Amniotic stem cell (primary cell): ENCODE measurements at places on chromosomes 4 and X.

- DNase-seq = no peak
These were observed 25.8 kb downstream of the PDGFRA start for GRCh38 chr4:54254915-54255246.

DNA sequence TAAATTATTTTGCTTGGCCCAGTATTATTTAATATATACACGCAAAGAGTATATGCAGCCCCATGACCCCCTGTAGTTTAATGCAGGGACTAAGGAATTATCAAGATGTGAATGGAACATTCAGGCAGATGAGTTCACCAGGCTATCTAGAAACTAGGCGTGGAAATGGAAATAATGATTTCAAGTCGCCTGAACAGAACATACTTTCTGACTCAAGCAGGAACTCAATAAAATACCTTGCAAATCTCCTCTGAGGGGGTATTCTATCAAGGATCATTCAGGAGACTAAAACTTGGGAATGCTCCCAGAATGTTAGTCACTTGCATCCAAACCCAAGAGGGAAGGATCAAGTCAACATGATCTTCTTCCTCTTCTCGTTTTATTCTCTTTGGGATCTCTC is 59.6 kb upstream of the RASSF6 start:
- DNase-seq = no peak

DNA sequence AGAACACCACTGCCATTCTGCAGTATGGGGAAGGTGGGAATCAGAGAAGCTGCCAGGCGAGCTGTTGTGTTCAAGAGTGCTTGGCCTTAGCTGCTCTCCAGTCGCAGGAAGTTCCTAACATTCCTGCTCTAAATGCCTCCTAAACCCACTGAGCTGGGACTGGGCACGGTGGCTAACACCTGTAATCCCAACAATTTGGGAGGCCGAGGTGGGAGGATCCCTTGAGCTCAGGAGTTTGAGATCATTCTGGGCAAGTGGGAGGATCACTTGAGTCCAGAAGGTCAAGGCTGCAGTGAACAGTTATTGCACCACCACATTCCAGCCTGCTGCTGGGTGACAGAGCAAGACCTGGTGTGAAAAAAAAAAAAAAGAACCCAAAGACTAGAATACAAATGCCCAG is 690.3 kb upstream of the FAM241A start:
- no peak for DNase-seq

DNA sequence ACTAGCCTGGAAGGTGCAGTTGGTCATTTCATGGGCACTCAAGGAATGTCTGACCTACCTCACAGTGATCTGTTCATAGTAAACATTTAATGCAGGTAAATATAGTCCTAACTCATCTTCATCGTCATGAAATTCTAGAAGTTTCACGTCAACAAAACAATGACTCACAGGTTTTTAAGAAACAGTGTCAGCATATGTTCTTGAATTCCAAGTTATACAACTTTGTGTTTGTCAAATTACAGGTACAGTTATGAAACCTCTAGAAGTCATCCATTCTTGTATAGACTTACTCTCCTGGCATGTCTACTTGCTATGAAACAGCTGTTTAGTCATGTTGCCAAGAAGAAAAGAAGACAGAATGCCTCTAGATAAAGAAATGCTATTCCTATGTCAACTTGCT is 46.6 kb downstream of the AFM start:
- DNase-seq = no peak

DNA sequence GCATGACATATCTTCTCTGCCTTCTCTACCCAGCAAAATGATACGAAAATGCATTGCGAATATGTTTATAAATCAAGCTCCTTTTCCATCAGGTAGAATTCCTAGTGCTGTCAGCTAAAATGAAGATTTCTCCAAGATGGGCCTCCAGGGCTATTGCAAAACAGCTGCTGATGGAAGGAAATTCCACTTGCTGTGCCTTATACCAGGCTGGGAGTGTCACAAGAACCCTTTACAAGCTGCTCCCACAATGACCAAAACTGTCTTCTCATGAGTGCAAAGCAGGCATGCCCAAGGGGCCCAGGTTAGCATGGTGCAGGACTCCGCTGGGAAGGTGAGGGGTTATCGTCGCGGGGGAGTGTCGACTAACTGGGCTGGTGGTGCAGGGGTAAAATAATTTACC is 8.7 kb downstream of the HNRNPH2 start:
- DNase-seq = no peak

DNA sequence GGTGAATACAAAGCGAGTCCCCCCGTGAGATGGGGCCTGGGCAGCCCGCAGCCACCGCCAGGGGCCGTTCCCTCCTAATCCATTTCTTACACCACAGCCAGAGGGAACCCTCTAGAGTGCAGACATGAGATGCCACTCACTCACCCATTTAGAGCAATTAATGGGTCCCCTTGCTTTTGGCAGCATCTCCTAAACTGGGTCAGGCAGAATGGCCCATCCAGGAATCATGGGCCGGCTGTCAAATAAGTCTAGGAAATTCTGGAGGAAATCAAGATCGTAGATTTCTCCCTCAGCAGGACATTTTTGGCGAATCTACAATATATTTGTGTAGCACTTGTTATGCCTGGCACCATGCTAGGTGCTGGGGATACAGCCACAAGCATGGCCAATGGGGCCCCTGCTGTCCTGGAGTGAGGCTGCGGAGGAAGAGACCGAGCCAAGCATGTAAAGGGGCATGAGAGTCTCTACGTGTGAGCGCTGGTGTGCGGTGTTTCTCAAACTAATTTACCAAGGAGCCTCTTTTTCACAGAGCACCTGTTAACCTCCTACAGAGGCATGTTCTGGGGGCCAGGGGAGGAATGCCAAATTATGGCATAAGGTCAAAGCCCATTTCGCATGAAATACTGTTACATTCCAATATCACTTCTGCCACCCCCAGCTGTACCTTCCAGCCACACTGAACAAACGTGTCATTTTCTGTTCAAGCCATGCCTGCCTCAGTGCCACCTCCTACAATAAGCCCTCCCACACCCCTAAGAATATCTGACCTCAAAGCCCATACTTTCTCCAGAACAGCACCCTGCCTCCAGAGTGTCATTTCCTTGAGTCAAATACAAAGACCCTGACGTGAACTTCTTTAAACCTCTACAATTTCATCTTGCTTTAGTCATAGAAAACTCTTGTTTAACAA is 28.1 kb upstream of the JAKMIP1 start:
- no peak for DNase-seq

DNA sequence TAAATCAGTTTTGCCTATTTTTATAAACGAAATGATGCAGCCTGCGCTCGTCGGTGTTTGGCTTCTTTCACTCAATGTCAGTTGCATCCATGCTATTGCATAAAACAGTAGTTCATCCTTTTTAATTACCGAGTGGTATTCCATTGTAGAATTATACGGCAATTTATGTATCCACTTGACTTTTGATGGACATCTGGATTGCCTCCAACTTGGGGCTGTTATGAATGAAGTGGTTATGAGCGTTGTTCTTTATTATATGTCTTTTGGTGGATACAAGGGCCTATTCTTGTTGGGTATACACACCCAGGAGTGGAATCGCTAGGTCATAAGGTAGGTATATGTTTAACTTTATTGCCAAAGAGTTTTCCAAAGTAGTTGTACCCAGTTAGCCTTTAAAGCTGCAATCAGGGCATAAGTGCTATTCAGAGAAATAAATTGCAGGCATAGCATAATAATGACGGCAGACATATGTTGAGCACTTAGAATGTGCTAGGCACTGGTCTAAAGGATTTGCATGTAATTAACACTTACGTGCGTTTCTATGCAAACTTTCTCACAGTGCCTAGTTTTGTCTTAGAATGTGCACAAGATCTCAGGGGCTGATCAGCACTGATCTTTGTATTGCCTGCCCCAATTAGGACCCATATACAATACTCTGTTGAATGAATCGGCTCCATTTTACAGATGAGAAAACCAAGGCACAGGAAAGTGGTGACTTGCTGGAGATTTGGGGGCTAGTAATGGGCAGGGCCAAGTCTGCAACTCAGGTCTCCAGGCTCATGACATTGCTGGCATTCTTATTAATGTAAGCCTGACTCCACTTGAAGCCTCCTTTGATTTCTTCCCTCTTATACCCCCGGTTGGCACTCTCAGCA is 407.0 kb downstream of the BCOR start:
- DNase-seq = no peak

DNA sequence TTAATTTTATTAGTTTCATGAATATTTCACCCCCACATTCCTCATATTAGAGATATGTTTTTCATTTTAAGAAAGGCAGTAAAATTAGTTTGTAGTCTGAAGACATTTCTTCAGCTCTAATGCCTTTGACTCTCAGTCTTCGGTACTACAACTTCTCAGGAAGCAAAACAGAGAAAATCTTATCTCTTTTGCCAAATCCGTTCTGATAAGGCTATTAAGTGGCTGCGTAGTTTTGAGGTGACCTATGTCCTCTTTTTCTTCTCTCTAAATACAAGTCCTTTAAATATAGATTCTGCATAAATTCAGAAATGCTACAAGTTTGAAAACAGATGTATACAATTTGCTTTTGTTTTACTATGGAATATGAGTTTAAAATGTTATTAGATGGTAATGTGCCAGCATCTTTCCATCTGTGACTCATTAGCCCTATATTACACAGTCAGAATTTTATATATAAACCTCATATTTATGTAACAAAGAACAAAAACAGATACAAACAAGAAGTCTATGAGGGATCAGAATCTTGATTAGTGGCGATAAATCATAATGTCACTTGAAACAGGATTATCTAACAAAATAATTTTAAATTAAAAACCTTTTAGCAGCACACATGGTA is 181.2 kb upstream of the ETNPPL start:
- no peak for DNase-seq

DNA sequence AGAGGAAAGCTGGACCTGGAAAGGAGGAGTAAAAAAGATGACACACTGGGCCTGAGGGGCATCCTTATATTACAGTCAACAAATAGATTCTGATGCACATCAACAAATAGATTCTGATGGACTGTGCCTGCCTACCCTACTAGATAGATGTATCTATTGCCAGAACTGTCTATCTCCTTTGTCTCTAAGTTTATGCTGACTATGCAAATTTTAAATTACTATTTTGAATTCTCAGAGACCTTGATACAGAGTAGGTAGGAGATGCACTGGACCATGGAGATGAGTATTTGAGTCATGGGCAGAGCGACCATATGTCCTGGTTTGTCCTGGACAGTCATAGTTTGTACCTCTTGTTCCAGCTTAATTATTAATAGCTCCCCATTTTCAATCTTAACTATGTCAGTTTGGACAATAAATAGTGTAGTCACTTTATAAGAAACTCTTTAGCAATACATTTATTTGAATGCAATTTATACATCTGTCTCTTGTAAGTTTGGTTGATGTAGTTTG is 247.9 kb upstream of the PPP1R2C start:
- DNase-seq = no peak

GRCh38 chr4:43843501-43843900 is 605.1 kb downstream of the KCTD8 start:
- no peak for DNase-seq

- peak; percentile 51 for DNase-seq
These were observed 108.3 kb upstream of the ARSJ start for GRCh38 chr4:114087596-114088230.

DNA sequence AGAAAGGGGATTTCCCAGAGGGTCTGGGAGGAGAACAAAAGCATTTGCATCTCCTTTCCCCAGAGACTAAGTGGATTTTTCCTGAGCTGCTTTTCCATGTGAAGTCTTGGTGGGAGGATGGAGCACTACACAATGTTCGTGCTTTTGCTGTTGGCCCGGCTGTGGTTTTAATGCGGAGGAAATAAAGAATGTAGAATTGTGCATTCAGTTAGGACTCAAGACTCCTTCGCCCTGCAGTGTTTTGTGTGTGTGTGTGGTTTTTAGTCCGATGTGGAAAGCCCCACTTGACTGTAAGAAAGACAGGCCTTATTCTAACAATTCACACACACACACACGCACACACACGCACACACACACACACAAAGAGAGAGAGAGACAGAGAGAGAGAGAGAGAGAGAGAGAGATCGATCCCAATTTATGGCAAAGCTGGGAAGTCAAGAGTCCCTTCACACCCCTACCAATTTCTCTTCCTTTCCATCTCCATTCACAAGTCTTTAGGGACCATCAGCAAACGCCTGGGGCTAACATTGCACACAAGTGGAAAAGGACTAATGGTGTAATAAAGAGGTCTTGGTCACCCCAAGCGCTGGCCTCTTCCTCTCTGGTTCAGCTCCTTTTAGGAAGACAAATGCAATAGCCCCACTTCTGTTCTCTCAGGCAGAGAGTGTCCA is 44.2 kb downstream of the CLDN34 start:
- no peak for DNase-seq

- DNase-seq = no peak
These were observed 78.0 kb downstream of the PHOX2B start for GRCh38 chr4:41670530-41670929.

- DNase-seq = no peak
These were observed 221.0 kb downstream of the ANKRD50 start for GRCh38 chr4:124491361-124492145.

DNA sequence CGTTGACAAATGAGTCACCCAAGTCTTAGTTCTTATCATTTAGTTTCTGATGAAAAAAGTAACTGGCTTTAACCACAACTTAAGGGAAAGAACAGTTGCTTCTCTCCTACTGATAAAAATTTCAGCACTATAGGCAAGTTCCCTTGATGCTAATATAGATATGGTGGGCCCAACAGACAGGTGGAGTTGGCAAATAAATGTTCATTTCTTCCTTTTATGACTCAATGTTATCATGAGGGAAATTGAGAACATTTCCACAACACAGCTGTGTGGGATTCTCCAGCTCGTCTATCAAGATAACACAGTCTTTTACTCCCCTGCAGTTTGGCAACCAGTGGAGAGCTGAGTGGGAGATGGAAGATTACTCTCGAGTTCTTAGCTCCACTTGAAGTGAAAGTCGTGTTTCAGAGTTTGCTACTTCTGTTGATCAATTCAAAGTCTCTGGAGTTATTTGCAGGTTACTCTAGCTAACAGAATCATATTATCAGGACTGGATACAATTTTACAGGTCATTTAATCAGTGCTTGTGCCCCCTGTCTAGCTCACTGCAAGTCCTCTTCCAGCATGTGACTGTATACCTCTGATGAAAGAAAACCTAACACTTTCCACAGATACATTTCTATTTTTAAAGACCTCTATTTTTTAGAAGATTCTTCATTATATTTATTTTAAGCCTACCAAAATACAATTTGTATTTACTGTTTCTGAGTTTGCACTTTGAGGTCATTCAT is 270.6 kb upstream of the GK2 start:
- DNase-seq = no peak

DNA sequence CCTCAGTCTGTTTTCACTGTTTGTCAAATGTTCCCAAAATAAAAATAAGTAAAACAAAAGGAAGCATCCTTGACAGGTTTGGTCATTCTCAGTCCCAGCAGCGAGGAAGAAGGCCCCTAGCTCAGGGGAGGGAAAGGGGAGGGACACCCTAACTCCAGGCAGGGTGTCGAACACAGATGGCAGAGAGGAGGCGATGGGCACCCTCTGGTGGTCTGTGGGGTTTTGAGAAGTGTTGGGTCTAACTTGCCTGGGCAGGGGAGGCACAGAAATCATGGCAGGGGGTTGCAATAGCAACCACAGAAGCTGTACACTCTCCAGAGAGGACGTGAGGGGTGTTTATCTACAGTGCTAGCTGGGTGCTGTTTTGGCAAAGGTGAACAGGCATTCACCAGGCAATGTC is 229.8 kb upstream of the SFRP2 start:
- DNase-seq = no peak
